Bronchial epithelial cell (primary cell): ENCODE measurements at places on chromosomes 12 and 14. TPM values are rescaled to one million over a fixed set of nuclear protein-coding genes. Genes with fewer than 3 reads are reported as not detected.

The MIP gene
- 0.26 TPM in 1 of 2 replicates, not detected in the other for total RNA-seq

The GLI1 gene
- under 0.01 and 0.26 TPM in 2 replicates for total RNA-seq

The RNF212B gene
- total RNA-seq, result not detected in 2 replicates

The TMPRSS12 gene
- total RNA-seq, result not detected in 2 replicates

The OR6S1 gene
- total RNA-seq, result not detected in 2 replicates

The HOXC12 gene
- not detected in 2 replicates for total RNA-seq

The DDN gene
- total RNA-seq, result 0.13 and 0.26 TPM in 2 replicates

The P2RX7 gene
- under 0.01 and 0.77 TPM in 2 replicates for total RNA-seq

The RERGL gene
- total RNA-seq, result not detected in 2 replicates

The CLEC4C gene
- total RNA-seq, result not detected in 2 replicates

The FGD4 gene
- total RNA-seq, result 22.9 and 24.8 TPM in 2 replicates

The CPM gene
- 7.1 and 28.5 TPM in 2 replicates for total RNA-seq

The DNAJC22 gene
- 0.13 and 0.26 TPM in 2 replicates for total RNA-seq

The PLEK2 gene
- total RNA-seq, result 20.4 and 111 TPM in 2 replicates

The ZDHHC22 gene
- total RNA-seq, result not detected in 2 replicates

The ANO4 gene
- total RNA-seq, result 2.4 TPM in 2 replicates

The SLC10A1 gene
- total RNA-seq, result not detected in 2 replicates

The CABP1 gene
- total RNA-seq, result not detected in 2 replicates

The NUAK1 gene
- total RNA-seq, result 3.1 and 7.6 TPM in 2 replicates

The CCDC59 gene
- total RNA-seq, result 58.4 and 77.8 TPM in 2 replicates

The KRT73 gene
- total RNA-seq, result not detected in 2 replicates

The HCAR1 gene
- total RNA-seq, result under 0.01 and 0.13 TPM in 2 replicates

The GPRC5D gene
- 0.77 TPM in 1 of 2 replicates, not detected in the other for total RNA-seq

The TTC6 gene
- 0.53 and 1.2 TPM in 2 replicates for total RNA-seq

The RNASE3 gene
- total RNA-seq, result not detected in 2 replicates

The MYF5 gene
- total RNA-seq, result not detected in 2 replicates

The C1QL4 gene
- 0.13 TPM in 1 of 2 replicates, not detected in the other for total RNA-seq

The PTPRO gene
- total RNA-seq, result under 0.01 TPM in 1 of 2 replicates, not detected in the other

The KRT74 gene
- 0.13 TPM in 1 of 2 replicates, not detected in the other for total RNA-seq

The OTX2 gene
- total RNA-seq, result not detected in 2 replicates

The MANSC4 gene
- total RNA-seq, result not detected in 2 replicates

The CCDC177 gene
- total RNA-seq, result not detected in 2 replicates

The EIF2S3B gene
- total RNA-seq, result 0.77 and 0.79 TPM in 2 replicates

The SMCO2 gene
- total RNA-seq, result 1.7 and 1.8 TPM in 2 replicates

The DEGS2 gene
- 0.53 and 9.7 TPM in 2 replicates for total RNA-seq

The BTBD6 gene
- 63.4 and 75.8 TPM in 2 replicates for total RNA-seq

The AGAP2 gene
- total RNA-seq, result under 0.01 TPM in 2 replicates

The LBHD2 gene
- total RNA-seq, result not detected in 2 replicates

The RNU4-1 gene
- under 0.01 and 564 TPM in 2 replicates for total RNA-seq

The PUS7L gene
- 9.7 and 12.6 TPM in 2 replicates for total RNA-seq

The FGFR1OP2 gene
- total RNA-seq, result 39.2 and 50.5 TPM in 2 replicates

The POLR3B gene
- total RNA-seq, result 9.7 and 9.9 TPM in 2 replicates

The PIWIL1 gene
- total RNA-seq, result not detected in 2 replicates

The PKP2 gene
- total RNA-seq, result 53.9 and 74.5 TPM in 2 replicates
